Stimulated activated CD4-positive, alpha-beta T cell treated with anti-CD3 and anti-CD28 coated beads, Interleukin-15, amount 100 ng/mL, for 1 hour (primary cell): ENCODE measurements at places on chromosomes 7 and 10.

DNA sequence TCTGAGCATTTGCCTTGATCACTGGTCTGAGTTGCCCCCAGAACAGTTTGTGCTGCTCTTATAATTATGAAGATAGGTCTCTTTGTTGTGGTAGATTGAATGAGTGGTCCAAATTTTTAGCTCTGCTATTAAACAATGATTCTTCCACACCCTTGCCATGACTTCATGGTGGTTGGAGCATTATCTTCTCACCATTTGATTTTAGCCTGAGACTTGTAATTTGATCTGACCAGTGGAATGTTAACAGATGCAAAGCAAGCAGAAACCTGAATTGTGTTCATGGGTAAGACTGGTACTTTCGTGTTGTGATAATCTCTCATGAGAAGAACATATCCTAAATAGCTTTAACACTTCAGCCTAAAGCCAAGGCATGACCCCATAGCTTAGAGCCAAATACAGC, 139.1 kb downstream of the TFPI2 start:
- DNase-seq: no peak

DNA sequence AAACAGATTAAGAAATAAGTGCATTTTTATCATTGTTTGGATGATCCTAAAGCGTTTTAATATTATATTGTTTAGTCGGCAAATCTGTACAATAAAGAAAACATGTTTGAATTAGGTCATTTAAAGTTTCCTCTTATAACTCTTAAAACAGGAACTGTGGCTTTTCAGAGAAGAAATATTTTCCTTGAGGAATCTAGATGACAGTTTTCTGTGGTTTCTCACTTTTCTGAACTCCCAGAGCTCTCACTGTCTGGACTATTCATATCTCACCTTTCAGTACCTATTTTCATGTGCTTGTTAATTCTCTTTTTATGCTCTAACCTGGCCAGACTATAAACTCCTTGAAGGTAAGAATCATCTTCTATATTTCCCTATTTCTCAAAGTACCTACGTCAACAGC, 135.1 kb downstream of the CHN2 start:
- no peak for DNase-seq

DNA sequence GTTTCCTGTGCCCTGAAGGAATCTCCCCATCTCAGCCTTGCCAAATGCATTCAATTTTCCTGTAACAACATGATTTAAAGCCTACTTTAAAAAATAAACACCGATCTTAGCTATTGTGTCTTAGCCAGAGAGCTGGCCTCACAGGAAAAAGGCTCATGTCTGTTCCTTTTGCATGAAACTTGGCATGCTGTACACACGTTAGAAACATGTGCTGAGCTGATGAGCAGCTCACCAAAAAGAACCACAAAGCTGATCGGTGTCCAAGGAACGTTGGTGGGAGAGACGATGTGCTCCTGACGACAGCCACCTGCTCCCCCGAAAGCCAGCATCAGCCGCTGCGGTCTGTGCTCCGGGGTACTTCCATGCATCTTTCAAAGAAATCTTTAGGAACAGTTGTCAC, 135.9 kb downstream of the ADARB2 start:
- DNase-seq: no peak

DNA sequence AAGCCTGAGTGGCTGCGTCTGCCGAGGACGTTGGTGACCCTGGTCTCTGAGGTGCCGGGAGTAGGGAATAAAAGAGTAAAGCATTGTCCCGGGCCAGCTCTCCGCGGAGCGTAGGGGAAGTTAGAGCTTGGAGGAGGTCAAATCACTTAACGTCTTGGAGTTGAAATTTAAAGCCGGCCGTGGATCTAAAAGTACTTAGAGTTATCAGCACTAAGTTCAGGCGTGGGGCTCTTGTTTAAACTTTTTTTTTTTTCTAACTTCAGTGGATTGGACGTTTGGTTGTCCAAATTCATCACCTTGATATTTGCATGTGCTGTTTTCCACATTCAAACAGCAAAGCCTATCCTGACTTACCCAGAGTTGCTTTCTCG, 700 bp downstream of the NIPSNAP2 start:
- DNase-seq: no peak

GRCh38 chr10:12975266-12975665, 26.2 kb downstream of the CCDC3 start:
- DNase-seq: no peak

- no peak for DNase-seq
Observed at GRCh38 chr10:112313234-112313633, 30.0 kb downstream of the TECTB start.

- no peak for DNase-seq
Observed at GRCh38 chr7:38565289-38565688, 65.9 kb downstream of the AMPH start.

DNA sequence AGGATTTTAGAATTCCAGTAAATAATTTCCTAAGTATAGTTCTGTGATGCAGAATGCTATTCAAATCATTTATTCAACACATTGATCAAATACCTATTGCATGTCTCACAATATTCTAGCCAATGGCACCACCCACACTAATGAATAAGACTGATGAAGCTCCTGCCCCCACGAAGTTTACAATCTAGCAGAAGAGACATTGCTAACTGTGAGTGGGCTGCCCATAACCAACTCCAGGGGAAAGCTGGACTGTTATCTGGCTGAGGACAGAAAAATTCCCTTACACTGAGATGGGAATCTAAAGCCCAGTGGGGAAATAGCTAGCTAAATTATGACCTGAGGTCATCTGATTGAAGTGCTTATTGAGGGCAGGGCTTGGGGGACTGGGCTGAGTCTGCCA, 128.8 kb upstream of the LYZL2 start:
- no peak for DNase-seq

- no peak for DNase-seq
Observed at GRCh38 chr7:69674701-69675182, 76.5 kb downstream of the AUTS2 start.

DNA sequence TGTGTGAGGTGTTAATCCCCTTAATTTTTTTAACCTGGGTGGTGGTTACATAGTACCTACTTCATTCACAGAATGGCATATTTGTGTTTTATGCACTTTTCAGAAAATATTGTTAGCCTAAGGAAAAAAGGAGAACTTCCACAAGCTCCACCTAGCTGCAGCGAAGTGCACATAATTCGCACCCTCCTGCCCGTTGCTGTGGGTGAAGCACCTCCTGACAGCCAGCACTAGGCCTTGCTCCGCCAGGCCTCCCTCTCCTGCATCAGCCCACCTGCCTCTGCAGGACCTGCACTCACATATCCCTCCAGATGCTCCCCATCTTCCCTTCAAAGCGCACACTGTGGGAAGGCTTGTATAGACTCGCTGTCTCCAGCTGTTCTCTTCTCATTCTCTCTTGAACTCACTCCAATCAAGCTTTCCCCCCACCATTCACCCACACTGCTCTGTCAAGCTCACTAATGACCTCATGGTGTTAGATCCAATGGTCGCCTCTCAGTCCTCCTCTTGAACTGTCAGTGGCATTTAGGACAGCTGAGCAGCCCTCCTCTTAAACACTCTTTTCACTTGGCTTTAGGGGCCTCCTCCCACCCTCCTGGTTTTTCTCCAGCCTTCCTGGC, 20.7 kb upstream of the GRID1 start:
- DNase-seq: no peak

GRCh38 chr7:156932006-156932405, 17.5 kb upstream of the NOM1 start:
- no peak for DNase-seq

GRCh38 chr10:71720288-71720687, 710 bp upstream of the C10orf105 start:
- DNase-seq: no peak

DNA sequence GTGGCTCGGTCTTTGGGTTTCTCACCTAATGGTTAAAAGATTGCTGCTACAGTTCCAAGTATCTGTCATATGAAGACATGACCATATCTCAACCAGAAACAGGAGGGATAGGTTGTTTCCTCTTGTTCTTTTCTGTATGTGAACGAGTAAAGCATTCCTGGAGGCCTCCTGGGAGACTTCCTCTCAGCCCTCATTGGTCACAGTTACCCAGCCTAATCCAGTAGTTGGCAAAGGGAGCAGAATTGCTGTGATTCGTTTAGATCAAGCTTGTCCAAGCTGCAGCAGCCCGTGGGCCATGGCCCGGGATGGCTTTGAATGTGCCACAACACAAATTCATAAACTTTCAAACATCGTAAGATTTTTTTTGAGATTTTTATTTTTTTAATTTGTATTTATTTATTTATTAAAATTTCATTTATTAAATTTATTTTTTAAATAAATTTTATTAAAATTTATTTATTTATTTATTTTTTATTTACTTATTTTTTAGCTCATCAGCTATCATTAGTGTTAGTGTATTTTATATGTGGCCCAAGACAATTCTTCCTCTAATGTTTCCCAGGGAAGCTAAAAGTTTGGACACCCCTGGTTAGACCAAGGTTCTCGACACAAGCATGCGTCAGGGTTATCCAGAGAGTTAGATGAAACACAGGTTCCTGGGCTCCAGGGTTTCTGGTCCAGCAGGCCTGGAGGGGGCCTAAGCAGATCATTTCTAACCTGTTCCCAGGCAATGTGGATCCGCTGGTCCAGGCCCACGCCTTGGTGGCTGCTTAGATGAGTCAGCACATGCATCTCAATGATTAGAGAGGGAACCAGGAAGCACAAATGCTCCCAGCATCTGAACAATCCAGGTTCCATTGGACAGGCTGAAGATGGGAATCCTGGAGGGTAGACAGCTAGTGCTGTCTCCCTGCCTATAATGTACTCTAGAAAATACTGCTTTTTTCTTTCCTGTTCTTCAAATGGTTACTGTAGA, 25.6 kb downstream of the CDC123 start:
- no peak for DNase-seq

- no peak for DNase-seq
Observed at GRCh38 chr10:132583456-132583855, 45.9 kb downstream of the INPP5A start.

GRCh38 chr10:15231426-15231825, 62.9 kb upstream of the NMT2 start:
- DNase-seq: no peak

- DNase-seq: no peak
Observed at GRCh38 chr7:2099048-2099957, 133.4 kb downstream of the MAD1L1 start.

- DNase-seq: no peak
Observed at GRCh38 chr10:63515002-63515763, 6.0 kb upstream of the REEP3 start.

GRCh38 chr7:42097752-42098151, 139.3 kb downstream of the GLI3 start:
- DNase-seq: no peak

DNA sequence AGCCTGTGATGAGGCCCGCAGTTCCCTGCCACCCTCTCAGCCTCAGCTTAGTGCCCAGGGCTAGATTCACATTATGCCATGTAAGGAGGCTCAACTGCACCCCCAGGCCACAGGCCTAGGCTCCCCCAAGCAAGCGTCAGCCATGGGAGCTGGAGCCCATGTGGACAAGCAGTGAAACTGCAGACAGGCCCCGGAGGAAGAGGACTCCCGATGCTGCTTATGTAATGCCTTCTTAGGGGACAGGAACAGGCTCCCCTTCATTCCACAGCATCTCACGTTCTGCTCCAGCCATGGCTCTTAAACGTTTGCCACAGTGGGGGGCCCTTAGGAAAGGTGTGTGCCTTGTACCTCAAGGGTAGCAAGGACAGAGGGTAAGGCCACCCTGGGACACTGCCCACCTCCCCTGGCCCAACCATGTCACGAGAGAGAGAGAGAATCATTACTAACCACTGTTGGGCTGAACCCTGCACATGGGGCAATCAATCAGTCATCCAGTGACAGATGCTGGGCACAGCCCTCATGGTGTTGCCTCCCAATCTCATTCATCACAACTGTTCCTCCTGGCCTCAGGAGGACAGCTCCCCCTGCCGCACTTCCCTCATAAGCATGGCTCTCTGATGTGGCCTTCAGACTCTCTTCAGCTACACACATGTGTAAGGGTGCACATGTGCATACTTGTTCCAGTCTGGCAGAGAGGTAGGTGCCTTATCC, 263.0 kb downstream of the GRID1 start:
- no peak for DNase-seq

DNA sequence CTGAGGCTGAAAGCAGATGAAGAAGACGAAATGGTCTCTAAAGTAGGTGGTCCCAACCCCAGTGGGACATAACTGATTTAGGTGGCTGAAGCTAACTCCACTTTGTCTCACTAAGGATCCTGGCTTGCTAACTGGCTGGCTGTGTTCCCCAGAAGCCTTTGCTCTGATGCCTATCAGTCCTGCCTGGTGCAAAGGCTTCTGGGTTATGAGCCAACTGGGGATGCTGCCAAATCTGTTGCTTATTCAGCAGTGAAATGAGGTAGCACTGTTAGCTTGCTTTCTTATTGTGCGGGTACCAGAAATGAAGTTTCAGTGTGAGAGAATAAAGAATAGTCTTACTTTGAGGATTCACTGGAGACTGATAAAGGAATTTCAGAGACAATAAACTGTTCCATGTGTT, 18.1 kb downstream of the PRKG1 start:
- no peak for DNase-seq

DNA sequence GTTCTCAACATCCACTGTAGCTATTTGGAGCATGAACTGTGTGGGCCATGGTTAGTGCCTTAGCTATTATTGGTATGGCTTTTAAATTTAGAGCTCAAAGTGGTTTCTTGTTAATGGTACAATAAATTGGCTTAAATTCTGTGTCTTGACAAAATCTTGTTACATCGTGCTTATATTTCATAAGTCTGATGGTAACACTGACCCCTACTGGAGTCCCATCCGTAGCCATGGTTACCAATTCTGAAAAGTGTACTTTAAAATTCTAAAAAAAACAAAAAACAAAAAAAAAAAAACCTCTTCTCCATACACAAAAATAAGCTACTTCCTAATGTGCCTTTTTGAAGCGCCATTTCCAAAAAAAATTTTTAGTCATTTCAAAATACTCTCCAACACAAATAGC, 6.4 kb upstream of the RPP30 start:
- DNase-seq: no peak

DNA sequence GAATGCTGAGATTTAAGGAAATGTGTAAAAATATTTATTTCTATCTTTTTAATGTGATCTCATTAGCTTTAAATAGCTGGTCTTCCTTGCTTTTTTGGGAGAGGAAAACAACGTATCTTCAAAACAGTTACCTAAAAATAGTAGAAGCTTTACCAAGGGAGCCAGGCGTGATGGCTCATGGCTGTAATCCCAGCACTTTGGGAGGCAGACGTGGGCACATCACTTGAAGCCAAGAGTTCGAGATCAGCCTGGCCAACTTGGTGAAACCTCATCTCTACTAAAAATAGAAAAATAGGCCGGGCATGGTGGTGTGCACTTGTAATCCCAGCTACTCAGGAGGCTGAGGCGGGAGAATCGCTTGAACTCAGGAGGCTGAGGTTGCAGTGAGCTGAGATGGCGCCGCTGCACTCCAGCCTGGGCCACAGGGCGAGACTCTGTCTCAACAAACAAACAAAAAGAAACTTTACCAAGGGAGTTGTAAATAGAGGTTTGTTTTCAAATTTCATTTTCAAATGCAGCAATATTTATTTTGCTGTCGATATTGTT, 48.4 kb upstream of the ITGB1 start:
- DNase-seq: no peak
